ENCODE measurements at places on chromosomes 12 and 14.

DNA sequence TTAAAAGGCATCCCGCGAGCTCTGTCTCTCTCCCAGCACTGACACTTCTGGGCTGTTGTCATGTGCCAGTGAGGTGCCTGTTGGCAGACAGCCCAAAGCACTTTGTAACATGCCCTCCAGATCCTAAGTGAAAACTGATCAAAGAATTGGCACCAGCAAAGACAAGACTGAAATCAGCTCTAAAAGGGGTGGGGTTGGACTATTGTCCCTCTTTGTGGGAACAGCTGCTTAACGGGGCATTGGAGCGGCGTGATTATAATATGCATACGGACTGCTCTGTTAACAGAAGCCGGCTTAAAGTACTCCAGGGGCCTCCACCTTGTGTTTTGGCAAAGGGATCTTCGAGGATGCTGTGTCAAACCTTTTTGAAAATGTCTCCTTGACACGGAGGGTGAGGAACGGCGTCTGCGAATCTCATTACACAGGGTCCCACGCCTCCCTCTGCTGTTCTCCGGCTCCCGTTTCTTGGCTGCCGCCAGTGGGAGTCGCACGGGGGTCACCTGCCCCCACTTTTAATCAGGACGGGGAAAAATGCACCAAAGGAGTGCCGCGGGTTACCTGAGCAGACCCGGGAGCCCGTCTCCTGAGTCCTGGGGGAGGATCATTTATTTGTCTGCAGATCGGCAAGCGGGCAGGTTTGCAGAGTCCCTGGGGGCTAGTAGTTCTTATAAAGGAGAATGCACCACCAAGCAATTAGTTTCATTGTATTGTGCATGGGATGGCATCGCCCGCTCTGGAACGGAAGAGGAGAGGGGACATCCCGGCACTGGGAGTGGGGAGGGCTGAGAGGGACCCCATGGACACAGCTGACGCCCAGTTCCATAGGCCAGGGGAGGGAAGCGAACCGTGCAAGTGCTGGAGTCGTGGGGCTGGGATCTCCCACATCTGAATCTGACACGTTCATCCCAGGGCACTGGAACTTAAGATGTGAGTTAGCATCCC is 44.3 kb downstream of the SPRING1 start:
- DNase-seq = peak; percentile 19

DNA sequence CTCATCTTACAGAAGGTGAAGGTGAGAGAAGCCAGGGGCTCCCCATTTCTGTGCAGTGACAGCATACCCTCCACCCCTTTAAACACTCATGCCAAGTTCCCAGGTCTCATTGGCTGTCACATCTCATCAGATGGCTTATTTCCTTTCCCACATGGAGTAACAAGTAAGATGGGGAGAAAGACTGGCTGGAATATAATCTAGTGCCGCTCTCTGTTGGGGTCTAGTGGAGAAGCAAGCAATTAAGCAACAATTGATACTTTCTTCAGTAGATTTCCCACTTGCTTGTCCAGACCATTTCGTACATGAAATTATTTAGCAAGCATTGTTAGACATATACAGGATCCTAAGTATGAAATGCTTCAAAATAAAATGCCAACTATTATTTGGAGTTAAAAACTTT is 92.2 kb downstream of the SLC5A8 start:
- DNase-seq = no peak

GRCh38 chr12:58412461-58413060 is 471.2 kb downstream of the ATP23 start:
- no peak for DNase-seq

- DNase-seq = no peak
Observed at GRCh38 chr12:69569236-69569635, 16.0 kb upstream of the CCT2 start.

DNA sequence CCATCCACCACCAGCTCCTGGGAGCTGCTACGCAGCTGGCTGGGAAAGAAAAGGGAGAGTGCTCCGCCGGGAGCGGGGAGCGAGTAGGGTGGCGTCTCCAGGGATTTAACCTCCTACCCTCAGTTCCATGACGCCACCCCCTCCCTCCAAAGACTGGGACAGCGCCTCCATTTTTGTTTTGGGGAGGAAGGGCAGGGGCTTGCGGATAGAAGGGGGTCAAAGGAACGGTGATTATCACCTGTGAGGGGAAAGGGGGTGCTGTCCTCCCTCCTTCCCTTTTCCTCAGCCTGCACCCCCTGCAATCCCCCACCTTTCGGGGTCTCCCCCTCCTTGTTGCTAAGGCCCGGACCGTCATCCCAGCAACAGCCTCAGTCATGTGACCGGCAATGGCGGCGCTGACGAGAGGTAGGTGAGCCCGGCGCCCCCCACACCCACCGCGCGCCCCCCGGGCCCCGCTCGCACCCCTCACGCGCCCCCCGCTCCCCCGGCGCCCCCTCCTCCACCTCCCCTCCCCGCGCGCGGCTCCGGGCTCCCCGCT is at the start of gene DTX3:
Gene DTX3, plus strand, starts transcription at position 371 of the 538 bp plus-strand sequence. CDS start 1,694 bp downstream, outside the sequence.
- peak; percentile 77 for DNase-seq

- peak; percentile 40 for DNase-seq
Observed at GRCh38 chr12:42568952-42569915, 20.3 kb downstream of the PRICKLE1 start.

DNA sequence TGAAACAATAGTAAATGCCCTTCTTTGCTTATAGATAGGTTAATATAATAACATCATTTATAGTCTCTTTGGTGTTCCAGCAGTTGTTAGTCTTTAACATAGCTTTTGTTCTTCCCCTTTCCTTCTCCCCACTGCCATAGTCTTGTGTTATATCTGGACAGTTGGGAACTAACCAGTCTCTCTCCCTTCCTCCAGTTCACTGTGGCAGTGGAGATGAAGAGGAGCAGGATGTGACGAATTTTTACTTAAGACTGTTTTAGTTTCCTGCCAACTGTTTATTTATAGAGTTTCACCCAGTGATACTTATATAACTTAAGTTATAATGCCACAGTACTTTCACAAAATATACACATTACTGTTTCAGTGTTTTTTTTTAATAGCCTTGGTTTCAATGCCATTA is 277.4 kb downstream of the PDZRN4 start:
- DNase-seq = no peak

DNA sequence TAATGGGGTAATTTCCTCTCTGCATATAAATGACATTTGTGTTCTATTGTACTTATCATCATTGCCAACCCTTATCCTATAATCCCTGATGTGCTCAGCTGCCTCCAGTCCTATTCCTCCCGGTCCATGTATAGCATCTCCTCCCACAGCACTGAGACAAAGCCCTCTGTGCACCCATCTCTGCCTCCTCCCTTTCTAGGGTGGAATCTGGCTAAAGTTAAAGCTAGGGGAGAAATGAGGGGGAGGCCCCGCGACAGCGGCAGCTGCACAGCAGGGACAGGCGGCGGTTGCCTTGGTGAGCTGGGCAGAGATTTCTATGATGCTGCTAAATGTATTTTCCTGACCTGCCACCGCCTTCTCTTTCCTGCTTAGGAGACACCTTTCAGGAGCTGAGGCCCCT is 12.8 kb upstream of the ZDHHC22 start:
- no peak for DNase-seq

DNA sequence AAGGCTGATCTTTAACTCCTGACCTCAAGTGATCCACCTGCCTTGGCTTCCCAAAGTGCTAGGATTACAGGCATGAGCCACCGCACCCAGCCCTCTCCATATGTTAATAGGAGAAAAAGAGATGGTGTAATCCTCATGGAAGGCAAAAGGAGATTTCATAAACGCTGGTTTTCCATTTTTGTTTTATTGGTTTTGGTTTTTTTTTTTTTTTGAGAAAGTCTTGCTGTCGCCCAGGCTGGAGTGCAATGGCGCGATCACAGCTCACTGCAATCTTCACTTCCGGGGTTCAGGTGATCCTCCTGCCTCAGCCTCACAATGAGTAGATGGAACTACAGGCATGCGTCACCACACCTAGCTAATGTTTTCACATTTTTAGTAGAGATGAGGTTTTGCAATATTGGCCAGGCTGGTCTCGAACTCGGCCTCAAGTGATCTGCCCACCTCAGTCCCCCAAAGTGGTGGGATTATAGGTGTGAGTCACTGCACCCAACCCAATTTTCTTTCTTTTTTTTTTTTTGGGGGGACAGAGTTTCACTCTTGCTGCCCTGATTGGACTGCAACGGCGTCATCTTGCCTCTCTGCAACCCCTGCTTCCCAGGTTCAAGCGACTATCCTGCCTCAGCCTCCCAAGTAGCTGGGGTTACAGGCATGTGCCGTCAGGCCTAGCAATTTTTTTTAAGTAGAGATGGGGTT is 8.1 kb downstream of the PTGES3 start:
- DNase-seq = no peak

DNA sequence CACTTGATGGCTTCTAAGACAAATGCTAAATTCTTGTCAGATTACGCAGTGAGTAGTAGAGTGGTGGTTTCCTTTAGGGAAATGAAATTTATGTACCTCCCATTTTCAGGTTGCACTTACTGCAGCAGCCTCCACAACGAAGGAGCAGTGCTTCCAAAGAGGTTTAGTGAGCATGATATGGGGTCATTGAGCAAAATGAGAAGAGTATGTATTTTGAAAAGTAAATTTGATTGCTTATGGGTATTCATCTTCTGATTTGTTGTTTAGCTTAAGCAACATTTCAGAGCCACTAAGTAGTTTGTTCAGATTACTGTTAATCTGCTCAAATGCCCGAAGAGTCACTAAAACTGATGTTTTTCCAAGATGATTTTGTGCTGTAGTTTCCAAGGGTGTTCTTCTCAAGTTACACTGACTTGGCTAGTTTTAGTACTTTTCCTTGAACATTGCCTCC is 493.6 kb downstream of the PCNX1 start:
- no peak for DNase-seq

DNA sequence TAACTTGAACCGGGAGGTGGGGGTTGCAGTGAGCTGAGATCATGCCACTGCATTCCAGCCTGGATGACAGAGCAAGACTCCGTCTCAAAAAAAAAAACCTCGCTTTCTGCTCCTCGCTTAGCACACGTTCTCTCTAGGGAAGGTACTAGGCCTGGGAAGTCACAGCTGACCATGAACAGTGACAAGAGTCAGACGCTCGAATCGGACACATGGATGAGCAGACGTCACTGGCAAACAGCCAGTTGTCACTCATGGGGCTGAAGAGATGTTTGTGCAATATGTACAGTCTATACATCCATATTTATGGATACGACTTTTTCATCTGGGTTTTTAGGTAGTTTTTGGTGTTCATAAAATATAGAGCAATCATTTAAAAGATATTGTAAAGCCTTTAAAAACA is 19.4 kb downstream of the TCHP start:
- DNase-seq = no peak

DNA sequence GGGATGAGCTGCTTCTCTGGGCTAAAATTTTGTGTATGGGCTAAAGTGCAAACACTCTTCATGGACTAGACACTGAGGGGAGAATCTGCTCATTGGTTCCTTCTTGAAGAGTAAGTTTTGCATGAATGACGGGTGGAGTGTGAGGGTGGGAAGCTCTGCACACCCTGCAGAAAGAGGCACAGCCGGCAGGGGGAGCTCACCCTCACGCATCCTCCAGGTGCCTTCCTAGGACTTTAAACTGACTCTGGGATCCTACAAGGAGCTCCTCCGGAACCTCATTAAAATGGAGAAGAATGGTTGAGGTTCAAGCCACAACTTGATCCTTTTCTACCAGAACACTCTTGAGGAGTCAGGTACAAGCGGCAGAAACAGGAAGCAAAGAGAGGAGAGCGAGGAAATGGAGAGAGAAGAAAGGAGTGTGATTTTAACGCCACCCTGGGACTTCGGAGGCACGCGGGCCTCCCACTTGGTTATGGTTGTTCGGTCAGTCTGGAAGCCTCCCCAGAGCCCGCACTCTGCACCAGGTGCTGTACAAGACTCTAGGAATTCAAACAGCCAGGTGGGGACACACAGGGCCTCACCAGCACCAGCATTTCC is 87.5 kb downstream of the SETD3 start:
- DNase-seq = peak; percentile 67

DNA sequence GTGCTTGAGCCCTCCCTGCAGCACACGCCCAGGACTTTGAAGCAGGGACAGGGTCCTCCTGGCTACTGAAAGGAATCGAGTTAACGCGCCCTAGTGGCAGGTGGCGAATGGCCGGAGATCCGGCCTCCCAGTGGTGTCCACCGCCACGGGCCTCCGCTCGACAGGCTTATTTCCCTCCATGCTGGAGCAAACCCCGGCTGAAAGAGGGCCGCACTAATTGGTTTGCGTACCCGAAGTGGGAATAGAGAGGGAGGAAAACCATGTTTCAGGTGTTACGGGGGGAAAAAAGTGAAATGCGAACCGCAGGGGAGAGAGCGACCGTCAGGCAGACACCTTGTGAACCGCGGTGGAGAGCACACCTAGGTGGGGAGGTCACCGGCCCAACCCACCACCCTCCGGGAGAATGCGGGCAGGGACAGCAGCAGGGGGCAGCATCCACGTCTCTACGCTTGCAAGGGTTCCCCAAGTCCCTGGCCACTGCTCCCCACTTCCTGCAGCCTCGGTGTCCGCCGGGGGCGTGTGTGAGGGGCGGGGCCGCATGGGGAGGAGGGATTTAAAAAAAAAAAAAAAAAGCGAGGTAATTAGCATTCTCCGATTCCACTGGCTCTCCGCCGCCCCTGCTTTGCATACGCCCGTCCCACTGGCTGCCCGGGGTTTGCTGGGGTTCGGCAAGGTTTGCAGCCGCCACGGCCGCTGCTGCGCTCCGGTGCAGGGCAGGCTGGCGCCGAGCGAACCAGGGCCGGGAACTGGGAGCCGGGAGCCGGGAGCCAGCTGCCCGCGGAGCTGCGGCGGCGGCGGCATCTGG is 224.6 kb upstream of the CRY1 start:
- peak; percentile 44 for DNase-seq

DNA sequence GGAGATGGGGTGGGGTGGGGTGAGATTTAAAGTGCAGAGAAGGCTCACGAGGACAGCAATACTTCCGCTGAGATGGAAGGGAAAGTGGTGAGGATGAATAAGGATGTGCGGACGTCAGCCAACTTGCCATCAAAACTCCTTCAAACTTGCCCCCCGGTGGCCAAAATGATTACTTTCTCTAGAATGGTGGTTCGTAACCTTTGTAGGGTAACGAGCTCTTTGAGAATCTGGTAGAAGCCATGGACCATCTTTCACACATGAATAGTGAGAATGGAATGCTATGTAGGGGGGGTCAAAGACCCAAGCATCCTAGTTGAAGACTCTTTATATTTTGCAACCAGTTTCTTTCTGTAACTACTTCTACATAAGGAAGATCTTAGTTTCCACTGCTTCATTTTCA is 245.9 kb upstream of the DDHD1 start:
- no peak for DNase-seq

All from GM10248 (cell line).